ENCODE measurements at places on chromosomes 12 and 14.

- no peak for DNase-seq
Measured at GRCh38 chr14:104267895-104268294, 129.5 kb downstream of the KIF26A start.

DNA sequence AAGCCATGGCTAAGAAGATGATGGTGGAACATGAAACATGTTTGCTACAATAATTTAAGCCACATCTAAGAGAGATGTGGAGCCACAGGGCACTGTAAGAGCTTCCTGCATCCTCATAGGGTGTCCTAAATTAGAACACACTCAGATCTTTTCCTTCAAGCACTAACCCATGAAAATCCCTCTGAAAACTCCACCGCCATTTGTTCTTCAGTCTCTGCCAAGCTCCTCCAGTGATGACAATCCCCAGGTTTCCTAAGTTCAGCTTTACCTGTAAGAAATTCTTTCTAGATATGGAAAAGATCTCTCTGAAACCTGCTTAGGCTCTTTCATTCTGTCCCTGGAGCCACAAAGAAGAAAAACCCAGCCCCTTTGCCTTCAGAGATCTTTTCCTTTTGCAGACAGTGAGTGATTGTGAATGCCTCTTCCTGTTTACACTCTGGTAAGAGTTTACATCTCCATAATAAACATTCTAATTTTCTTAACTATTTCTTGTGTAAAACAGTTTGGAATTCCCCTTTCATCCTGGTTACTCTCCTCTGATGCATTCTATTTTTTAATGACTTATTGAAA is 907.2 kb downstream of the VRK1 start:
- no peak for DNase-seq

- DNase-seq, result no peak
Measured at GRCh38 chr12:130879781-130880389, 8.0 kb downstream of the RAN start.

- DNase-seq, result no peak
Measured at GRCh38 chr14:48247977-48248376, 572.6 kb upstream of the MDGA2 start.

DNA sequence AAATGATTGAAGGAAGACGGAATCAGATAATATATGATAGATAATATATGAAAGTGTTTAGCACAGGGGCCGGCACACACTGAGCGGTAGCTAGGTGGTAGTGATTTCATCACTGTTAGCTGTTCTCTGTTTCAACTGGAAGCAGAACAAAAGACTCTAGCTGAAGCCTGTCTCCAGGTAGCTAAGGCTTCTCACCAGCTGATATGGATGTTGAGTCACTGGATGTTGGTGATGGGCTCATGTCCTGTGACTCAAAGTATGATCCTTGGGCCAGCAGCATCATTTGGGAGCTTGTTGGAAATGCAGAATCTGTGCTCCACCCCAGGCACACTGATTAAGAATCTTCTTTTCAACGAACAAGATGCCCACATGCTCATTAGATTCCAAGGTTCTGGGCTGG is 21.7 kb upstream of the KCNA5 start:
- no peak for DNase-seq

DNA sequence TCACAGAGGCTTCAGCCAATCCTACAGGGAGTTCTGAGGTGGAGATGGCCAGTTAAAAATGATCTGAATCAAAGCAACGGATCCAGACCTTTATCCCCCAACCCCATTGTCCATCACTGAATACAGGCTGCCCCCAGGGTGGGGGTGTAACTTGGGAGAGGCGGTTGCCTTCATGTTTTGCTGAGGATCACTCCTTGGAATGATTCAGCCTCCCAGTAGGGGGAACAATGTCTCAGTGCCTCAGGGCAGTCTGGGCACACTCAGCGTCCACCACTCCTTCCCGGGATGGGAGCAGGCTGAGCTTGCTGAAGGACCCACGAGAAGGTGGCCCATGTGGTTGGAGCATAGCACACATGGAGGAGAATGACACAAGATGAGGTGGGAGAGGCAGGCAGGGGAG is 60.2 kb downstream of the RFX4 start:
- no peak for DNase-seq

GRCh38 chr12:96045566-96045965 is 10.2 kb upstream of the LTA4H start:
- no peak for DNase-seq

DNA sequence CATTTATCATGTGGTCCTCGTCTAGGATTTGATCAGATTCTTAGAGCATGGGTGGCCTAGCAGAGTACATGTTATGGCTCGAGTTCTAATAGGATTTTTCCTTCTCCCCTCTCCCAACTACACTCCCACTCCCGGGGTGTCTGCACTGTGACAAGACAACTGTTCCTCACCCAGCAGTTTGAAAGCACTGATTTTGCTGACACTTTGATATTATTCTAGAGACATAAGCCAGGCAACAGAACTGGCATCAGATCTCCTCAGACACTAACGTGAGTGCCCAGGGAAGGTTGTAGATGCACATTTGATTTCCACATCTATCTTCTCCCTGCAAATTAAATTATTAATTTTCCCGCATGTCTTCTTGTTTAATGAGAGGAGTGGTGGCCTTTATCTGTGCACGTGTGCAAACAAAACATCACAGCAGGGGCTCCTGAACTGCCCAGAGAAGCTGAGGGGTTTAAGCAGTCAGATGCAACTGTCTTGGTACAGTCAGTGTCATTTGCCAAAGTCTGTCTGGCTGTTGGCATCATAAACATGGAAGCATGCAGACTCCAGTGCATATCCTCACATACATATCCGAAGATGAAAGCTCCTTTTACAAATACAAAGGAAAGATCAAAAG is 491.8 kb downstream of the NPAS3 start:
- no peak for DNase-seq

- DNase-seq, result no peak
Measured at GRCh38 chr12:72272731-72273498, 745 bp downstream of the TRHDE start.

- no peak for DNase-seq
Measured at GRCh38 chr12:70366581-70367257, 629 bp downstream of the KCNMB4 start.

DNA sequence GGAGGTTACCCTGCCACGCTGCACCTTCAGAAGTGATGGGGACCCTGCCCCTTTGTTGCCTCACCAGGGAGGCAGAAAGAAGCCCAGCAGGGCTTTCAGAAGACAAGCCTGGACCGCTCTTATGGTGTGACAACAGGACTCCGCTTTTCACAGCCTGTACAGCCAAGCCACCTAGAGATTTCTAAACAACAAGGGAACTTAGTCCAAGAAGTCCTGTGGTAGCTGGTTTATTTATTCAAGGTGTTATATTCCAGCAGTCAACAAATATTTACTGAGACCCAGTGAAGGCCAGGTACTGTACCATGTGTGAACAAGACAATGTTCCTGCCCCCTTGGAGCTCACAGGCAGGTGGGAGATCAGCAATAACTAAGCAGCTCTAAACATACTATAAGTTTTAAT is 4.0 kb upstream of the TMEM229B start:
- DNase-seq, result no peak

DNA sequence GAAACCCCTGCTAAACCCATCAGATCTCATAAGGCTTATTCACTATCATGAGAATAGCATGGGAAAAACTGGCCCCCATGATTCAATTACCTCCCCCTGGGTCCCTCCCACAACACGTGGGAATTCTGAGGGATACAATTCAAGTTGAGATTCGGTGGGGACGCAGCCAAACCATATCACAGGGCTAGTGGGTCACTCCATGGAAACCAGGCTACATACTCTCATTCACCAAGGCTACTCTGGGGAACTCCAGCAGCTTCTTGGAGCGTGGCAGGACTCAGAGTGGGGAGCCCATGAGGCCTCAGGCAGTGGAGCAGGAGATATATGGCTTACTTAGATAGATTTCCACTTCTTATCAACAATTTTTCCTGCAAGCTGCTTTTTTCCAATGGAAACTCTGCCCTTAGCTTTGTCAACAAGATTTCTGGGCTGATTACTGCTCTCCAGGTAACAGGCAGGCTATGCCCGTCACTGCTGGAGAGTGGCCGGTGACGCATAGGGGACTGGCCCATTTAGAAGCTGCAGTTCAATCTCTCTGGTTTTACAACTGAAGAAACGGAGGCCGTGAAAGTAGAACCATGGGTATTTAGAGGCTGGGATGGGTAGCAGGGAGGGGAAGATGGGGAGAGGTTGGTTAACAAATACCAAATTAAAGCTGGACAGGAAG is 16.5 kb downstream of the VDR start:
- DNase-seq, result no peak

- no peak for DNase-seq
Measured at GRCh38 chr12:8018666-8019581, 13.6 kb upstream of the FOXJ2 start.

- DNase-seq, result no peak
Measured at GRCh38 chr12:130661486-130662255, 54.4 kb downstream of the RIMBP2 start.

DNA sequence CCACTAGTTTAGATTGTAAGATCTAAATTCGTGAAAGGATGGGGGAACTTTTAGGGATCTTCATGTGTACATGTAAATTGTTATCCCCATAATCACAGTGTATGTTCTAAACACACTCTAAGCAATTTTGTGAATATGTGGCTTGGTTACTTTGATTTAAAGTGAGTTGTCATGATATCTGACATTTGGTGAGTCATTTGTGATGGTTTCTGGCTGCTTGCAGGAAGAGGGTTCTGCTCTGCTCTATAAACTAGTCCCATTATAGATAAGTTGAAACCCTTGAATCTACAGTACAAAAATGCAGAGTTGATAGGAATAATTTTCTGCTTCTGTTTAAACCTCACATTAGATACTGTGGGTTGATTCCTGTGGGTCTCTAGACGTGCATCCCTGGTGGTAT is 14.8 kb downstream of the GUCY2C start:
- DNase-seq, result no peak

DNA sequence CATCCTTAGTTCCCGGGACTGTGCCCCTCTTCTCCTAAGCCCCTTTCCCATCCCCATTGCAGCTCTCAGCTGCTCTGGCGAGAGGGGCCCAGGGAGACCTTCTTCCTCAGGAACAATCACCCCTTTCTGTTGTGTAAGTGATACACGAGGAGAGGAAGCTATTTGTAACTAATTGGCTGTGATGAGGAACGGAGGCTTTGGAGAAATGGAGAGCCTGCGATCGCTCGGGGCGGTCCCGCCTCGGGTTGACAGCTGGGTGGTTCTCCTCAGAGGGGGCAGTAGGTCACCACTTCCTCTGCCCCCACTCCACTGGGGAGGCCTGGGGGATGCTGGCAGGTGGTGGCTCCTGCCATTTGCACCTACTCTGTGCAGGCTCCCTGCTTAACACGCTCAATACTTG is 6.6 kb upstream of the PGF start:
- DNase-seq, result no peak

DNA sequence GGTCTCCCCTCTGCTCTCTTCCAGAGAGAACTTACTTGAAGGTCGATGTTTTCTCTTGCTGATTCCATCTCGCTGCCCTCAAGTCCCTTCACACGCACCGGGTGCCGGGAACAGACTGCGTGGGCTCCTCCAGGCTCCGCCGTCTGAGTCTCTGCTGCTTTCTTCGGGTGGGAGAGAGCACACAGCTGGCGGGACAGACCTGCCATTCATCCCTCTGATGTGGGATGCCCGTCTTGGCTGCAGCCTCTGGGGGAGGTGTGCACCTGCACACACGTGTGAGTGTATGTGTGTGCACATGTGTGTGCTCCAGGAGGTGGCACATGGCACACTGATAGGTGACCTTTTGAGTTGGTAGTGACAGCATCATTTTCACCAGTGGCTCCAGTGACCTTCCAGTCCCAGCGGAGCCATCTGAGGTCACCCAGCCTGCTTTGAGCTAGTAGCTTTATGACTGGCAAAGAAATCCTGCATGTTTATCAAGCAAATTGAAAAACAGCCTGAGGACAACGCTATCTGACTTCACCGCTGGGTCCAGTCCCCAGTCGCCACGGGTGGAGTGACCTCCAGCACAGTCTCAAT is at the start of gene NINJ2:
Gene NINJ2, minus strand, starts transcription at position 153 of the 579 bp plus-strand sequence. Its CDS starts 85 bp downstream, at position 68.
- no peak for DNase-seq

DNA sequence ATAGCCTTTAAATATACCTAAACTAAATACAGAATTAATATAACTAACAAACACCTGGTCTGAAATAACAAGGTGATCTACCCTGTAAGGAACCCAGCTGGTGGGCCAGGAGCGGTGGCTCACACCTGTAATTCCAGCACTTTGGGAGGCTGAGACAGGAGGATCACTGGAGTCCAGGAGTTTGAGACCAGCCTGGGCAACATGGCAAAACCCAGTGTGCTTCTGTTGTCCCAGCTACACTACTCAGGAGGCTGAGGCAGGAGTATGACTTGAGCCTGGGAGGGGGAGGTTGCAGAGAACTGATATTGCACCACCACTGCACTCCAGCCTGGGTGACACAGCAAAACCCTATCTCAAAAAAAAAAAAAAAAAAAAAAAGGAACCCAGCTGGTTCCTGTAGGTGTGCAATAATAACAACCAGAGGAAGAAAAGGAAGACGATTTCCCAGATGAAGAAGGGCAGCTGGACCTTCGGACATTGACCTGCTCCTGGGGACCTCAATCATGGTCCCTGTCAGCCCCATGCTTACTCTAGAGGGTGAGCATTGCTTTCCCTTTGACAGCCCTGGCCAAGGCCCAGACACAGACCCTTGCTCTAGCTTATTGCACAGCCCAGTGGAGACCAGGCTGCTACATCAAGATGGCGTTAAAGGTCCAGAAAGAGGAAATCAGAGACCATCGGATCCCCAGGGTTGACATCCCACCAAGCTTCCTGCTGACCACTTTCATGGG is 5.4 kb downstream of the FOS start:
- DNase-seq, result no peak

GRCh38 chr12:52629281-52630007 is 11.1 kb upstream of the KRT73 start:
- no peak for DNase-seq

DNA sequence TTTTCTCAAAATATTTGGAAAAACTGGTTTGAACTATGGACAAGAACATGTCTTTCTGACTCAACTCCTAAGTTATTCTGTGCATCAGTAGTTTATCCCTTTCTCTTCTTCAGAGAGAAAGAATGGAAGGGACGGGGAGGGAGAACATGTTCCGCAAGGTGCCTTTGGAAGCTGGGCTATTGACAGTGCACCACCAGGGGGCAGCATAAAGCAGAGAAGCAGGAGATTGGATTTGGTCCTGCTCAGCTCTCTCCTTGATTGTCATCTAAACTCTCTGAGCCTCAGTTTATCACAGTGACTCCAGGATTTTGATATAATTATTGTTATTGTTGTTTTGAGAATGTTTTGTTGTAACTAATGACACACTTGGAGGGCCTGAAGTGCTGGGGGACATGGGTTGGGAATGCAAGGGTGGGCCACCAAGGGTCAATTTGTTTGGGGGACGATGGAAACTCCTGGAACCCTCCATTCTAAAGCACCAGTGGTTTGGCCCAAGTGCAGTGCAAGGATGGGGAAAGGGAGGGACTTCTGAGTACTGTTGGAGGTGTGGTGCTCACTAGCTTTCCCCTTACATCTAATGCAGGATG is 45.3 kb upstream of the ANO6 start:
- no peak for DNase-seq

- DNase-seq, result no peak
Measured at GRCh38 chr14:101815994-101816393, 54.5 kb downstream of the PPP2R5C start.

- no peak for DNase-seq
Measured at GRCh38 chr14:37864861-37865718, 269.7 kb downstream of the TTC6 start.

All from SIG-M5 (cell line).